ELF-1 (cell line): ENCODE measurements at places on chromosomes 5 and 9.

DNA sequence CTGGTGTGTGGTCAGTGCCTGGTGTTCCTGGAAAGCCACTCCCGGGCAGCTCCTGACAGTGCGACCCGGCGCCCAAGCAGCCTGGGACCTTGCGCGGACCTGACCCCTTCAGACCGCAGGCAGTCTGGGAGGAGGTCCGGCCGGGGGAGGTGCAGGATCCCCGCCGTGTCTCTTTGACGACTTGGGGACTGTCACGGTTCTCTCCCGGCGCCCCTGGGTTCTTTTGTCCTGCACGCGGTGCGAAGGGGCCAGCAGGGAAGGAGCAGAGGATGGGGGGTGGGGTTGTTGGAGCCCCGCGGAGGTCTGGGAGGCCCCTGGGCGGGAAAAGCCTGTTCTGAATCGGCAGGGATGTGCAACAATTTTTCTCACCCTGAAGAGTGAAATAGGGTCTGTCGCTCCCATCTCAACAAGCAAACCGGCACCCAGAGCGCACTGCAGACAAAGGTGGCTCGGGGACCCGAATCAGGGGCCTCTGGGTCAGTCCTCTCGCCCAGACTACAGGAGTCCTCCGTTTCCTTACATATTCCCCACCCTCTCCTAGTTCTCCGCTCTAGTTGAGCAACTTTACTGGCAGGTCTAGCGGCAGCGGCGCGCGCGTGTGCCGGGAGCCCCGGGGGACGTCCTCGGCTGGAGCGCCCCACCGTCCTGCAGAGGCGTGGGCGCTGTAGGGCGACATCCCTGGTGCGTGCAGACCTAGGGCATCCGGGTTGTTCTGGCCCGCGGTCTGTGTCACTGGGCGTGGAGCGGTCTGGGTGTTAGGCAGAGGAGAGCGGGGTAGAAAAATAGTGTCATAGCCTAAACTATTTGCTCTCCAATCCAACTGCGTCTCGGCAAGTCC, 1.2 kb downstream of the VCAN start:
- DNase-seq = peak; percentile 80

DNA sequence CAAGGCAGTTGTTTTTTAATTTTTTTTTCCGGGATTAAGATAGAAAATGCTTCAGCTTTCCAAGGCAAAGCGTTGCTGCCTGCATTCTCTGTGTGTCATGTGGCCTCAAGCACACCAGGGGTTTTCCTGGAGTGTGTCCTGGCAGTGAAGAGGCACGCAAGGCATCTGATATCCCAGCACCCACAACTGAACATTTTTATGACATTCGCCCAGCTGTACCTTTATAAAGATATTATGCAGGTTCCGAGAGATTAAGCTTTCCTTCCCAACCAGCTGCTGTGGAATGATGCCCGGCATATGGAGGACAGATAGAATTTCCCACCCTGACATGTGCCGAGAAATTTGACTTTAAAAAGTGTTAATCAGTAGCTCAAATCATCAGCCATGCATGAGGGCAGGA, 205.6 kb downstream of the GADD45G start:
- DNase-seq = no peak

DNA sequence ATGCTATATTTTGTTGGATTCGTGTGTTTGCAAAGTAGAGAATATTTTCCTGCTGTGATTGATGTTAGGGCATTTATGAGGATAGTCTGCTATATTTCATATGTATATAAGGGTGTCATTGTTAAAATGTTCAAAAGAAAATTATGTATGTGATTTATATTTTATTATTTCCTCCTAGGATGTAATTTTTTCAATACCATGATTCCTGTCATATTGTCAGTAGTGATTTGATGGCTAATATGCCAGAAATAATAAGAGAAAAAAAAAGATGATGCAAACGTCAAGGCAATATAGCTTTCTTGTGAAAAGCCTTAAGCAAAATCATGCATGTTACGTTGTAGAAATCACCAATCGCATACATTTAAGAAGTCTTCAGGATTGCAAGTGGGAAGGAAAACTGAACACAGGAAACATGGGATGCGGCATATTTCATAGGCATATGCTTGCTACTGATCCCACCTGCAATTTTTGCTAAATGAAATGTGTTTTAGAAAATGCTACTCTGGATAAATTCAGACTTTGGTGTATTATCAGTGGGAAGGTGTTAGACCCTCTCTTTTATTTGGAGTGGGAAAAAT, 224.5 kb downstream of the MAST4 start:
- no peak for DNase-seq

DNA sequence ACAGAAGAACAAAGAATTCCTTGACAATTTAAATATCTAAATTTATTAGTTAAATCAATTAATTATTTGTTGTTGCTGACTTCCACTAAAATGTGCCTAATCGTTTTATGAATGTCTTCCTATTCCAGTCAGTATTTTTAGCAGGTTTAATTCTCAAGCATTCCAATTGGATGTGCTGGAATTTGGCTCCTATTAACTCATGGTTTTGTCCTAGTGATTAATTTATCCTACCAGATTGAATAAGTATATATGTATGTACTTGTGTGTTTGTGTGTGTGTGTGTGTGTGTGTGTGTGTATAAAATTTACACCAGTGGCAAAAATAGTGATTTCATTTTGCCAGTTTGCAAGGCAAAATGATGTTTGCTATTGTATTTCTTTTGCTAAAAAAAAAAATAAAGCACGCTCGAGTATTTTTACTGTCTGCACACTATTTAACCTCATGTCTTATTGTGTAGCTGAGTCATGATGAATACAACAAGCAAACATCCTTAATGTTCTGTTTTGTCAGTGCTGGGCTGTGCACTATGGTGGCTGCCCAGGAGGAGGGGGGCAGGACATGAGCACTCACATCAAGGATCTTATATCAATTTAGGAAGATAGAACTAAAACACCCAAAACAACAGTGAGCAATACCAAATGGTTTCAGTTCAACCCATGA, 375.5 kb downstream of the PDE4D start:
- no peak for DNase-seq

DNA sequence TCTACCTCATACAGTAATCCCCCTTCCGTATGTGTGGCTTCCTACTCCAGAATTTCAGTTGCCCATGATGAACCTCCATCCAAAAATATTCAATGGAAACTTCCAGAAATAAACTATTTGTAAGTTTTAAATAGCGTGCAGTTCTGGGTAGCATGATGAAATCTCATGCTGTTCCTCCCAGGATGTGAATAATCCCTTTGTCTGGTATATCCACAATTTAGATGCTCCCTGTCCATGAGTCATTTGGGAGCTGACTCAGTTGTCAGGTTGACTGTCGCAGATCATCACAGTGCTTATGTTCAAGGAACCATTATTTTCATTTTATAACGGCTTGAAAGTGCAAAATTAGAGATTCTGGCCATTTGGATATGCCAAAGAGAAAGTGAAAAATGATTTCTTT, 290.1 kb upstream of the CDH9 start:
- no peak for DNase-seq

DNA sequence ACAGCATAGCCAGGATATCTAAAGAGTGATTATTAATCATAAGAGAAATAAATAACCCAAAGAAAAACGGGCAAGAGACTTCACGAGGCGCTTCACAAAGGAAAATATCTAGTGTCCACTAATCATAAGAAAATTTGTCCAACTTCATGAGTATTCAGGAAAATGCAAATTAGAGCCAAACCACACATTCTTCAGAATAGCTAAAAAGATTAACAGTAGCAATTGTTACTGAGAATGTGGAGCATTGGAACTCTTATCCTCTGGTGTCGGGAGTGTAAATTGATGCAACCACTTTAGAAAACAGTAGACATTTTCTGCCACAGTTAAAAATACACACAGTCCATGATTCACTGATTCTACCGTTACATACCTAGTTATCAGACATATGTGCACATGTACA, 145.7 kb downstream of the CWC27 start:
- no peak for DNase-seq

- DNase-seq = no peak
Observed at GRCh38 chr5:78905084-78905938, 79.8 kb downstream of the ARSB start.

DNA sequence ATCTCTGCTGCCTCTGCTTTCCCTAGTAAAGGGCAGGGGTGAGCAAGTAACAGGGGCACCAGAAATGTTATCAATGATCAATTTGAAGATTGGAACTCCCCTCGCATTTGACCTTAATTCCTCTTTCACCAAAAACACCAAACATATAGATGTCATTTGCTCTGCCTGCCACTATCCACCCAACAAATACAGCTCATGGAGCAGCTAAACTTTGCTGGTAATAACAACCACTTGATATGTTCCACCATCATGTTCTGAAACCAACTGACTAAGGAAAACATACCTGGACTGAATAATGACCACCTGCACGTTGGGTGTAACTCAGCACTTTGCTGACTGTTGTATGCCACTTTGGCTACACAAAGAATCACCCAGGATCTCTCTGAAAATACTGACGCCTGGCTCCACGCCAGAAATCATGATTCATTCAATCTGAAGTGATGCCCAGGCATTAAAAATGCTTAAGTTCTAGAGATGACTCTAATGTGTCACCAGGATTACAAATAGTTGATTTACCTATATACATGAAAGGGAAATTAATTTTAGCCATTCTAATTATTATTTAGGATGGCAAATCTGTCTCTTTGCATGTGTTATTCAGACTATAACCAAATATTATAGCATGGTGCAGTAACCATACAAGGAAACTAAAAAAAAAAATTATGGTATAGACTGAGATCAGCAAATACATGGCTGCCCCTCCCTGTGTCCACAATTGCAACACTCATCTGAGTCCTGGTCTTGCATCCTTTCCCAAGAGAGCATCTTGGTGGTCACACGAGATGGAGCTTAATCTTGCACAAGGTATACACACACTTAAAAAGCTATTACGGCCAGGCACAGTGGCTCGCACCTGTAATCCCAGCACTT, 43.1 kb upstream of the TTC39B start:
- no peak for DNase-seq

DNA sequence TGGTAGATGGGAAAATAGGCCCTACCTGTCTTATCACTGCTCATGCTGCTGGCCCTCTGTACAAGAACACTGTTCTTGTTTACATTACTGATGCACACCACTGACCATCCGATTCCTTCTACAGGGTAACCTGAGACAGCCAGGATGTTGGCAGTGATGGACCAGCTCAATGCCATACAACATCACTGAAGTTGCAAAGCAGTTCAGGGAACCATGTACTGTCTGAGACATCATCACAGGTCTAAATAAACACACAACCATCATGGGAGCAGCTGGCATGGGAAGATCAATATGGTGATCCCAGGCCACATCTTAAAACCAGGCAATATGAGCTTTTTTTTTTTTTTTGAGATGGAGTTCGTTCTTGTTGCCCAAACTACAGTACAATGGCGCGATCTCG, 59.0 kb downstream of the IARS1 start:
- no peak for DNase-seq

- no peak for DNase-seq
Observed at GRCh38 chr5:22372826-22373660, 480.1 kb downstream of the CDH12 start.

DNA sequence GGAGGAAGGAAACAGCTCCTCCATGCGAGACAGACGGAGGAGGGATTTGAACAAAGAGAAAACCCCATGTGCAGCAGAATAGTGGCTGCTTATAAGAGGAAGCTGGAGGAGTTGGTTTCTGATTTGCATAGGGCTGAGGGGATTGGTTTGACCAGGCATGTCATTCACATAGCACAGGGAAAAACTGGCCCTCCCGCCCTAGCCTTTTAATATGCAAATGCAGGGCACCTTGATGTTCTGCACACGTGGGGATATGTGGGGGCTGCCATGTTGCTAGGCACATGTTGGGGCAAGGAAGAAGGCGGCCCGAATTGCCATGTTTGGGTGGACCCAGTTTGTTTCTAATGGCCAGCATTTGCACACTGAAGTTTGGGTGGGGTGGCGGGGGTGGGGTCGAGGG, 42.2 kb downstream of the OSMR start:
- peak; percentile 61 for DNase-seq

GRCh38 chr9:137439158-137439714, 1.9 kb downstream of the ENTPD8 start:
- no peak for DNase-seq

DNA sequence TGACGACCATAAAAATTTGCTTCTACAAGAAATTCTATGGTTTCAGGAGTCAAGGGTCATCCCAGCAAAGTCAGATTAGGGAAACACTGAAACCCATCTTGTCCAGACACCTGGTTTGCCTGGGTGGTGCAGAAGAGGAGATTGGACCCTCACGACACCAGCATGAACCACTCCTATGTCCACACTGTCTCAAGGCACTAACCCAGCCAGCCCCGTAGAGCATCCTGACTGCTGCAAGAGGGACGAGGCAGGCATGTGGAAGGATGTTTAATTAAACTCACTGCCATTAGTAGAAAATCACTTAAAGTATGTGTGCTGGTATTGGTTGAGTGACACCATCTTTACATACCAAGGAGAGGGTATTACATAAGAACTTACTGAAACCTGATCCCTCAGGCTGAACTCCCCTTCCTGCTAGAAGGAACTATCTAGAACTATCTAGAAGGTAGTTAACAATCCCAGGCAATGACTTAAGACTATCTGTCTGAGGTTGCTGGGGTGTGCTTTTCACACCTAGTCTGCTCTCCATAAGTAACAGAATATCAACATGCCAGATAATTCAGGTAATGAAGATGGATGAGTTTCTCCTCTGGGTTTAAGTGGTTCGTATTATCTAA, 93.6 kb downstream of the SEMA6A start:
- no peak for DNase-seq

GRCh38 chr5:122322801-122323548, 10.9 kb downstream of the SNCAIP start:
- no peak for DNase-seq

GRCh38 chr9:37324691-37325490, 97.6 kb upstream of the GRHPR start:
- no peak for DNase-seq

- no peak for DNase-seq
Observed at GRCh38 chr5:81046041-81046440, 85.9 kb downstream of the RASGRF2 start.

DNA sequence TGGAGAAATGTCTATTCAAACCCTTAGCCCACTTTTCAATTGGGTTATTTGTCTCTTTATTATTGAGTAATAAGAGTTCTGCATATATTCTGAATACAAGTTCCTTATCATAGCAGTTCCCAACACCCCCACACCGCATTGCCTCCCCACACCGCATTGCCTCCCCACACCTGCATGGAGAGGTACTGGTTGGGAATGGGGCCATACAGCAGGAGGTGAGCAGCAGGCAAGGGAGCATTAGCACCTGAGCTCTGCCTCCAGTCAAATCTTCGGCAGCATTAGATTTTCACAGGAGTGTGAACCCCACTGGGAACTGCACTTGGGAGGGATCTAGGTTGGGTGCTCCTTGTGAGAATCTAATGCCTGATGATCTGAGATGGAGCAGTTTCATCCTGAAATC, 10.6 kb upstream of the SAP30L start:
- no peak for DNase-seq

- DNase-seq = no peak
Observed at GRCh38 chr9:101478906-101479305, 43.3 kb upstream of the ALDOB start.

DNA sequence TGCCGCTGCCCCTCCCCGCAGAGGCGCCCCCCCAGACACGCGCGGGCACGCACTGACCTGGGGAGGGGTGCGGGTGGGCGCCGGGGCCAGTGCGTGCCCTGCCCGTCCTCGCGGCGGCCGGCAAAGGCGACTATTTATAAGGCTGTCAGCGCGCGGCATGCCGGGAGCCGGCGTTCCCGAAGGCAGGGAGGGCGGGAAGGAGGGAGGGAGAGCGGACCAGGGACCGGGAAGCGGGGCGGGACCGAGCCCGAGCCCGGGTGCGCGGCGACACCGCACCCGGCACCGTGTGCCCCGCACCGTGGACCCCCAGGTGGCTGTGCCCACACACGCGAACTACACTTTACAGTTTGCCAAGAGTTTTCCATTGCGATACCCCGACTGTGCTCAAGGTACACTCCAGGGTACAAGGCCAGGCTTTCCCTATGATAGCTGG, at the start of gene AK1:
TSS of gene AK1 (minus strand) at position 110 of the 433 bp plus-strand sequence. CDS start 3,058 bp downstream, outside the sequence.
- DNase-seq = no peak

- peak; percentile 67 for DNase-seq
Observed at GRCh38 chr9:110058304-110058953, 149.5 kb downstream of the C9orf152 start.
